ENCODE measurements at places on chromosomes 7 and 10. TPM values are rescaled to one million over a fixed set of nuclear protein-coding genes. Genes with fewer than 3 reads are reported as not detected.

The C10orf67 gene
- total RNA-seq = not detected

The CAV1 gene
- total RNA-seq = not detected

The AGAP4 gene
- total RNA-seq = 24.1 TPM

The SNX13 gene
- 29.0 TPM for total RNA-seq

The EN2 gene
- not detected for total RNA-seq

The HABP2 gene
- total RNA-seq = not detected

The SSBP1 gene
- total RNA-seq = 94.2 TPM

The COPG2 gene
- 9.4 TPM for total RNA-seq

The HHEX gene
- total RNA-seq = 5.5 TPM

The MYPN gene
- total RNA-seq = not detected

The GATAD1 gene
- total RNA-seq = 22.7 TPM

The FZD8 gene
- 0.25 TPM for total RNA-seq

The NFE2L3 gene
- 4.5 TPM for total RNA-seq

The ITPRID1 gene
- not detected for total RNA-seq

The CH25H gene
- 0.34 TPM for total RNA-seq

The HSPA12A gene
- 0.07 TPM for total RNA-seq

The ZNF485 gene
- total RNA-seq = 2.9 TPM

The MCU gene
- 14.8 TPM for total RNA-seq

GRCh38 chr7:2737771-2738540 lies 50.0 kb downstream of the AMZ1 start:
- no peak for DNase-seq

- no peak for DNase-seq
Measured at GRCh38 chr7:157973971-157974677, 613.5 kb downstream of the PTPRN2 start.

- DNase-seq = no peak
Measured at GRCh38 chr10:5550621-5551530, 26.1 kb downstream of the CALML3 start.

GRCh38 chr7:105180002-105180401 lies 166.0 kb downstream of the KMT2E start:
- DNase-seq = no peak

GRCh38 chr10:21352886-21353285 lies 172.6 kb downstream of the SKIDA1 start:
- no peak for DNase-seq

GRCh38 chr10:132248455-132249225 lies 59.1 kb downstream of the STK32C start:
- no peak for DNase-seq

GRCh38 chr10:71283410-71283809 lies 35.6 kb upstream of the SLC29A3 start:
- DNase-seq = no peak

- no peak for DNase-seq
Measured at GRCh38 chr10:55509168-55509567, 708.1 kb upstream of the PCDH15 start.

DNA sequence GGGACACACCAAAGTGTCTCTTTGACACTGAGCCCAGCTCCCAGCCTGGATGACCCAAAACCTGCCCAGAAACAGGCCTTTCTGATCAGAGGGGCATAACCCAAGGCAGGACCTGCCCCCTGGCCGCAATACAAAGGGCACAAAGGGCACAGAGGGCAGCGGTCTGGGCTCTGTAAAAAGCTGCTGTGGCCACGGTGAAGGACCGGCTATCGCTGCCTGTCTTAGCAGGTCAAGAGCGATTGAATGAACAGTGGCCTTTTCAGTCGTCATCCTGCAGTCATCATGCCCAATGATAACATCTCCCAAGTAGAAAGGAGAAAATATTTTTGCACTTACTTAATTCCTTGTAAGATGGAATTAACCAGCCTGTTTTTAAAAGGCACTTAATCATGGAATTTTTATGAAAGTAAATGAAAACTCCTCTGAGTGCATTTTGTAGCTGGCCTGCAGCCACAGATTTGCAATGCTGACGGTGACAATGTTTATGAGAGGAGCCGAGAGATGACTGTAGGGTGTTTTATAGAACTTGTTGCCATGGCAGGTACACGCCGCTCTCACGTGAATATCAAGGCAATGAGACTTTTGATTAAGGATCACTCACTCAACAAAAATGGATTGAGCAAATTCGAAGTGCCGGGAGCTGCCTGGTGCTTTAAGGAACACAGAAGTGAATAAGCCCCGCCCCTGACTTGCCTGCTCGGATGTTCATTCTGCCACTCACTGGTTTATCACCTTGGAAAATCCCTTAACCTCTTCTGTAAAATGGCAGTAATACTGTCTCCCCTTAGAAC lies 47.3 kb upstream of the BHLHA15 start:
- DNase-seq = no peak

GRCh38 chr7:2775785-2776184 lies 68.3 kb downstream of the GNA12 start:
- no peak for DNase-seq

DNA sequence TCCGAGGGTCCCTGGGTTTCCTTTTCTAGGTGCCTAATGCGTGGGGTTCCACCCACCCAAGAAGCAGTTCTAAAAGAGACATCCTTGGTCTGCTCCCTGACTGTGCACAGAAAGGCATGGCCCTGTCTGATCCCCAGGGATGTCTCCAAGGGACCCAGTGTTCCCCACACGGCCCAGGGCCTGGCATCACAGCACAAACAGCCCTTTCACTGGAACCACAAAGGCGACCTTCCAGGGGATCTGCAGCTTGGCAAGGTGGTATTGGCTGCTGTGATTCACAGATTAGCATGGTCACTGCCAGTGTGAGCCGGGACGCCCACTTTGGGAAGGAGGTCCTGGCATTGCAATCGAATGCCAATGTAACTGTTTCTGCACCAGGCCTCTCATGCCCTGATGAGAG lies 6.4 kb downstream of the KCNMA1 start:
- DNase-seq = no peak

DNA sequence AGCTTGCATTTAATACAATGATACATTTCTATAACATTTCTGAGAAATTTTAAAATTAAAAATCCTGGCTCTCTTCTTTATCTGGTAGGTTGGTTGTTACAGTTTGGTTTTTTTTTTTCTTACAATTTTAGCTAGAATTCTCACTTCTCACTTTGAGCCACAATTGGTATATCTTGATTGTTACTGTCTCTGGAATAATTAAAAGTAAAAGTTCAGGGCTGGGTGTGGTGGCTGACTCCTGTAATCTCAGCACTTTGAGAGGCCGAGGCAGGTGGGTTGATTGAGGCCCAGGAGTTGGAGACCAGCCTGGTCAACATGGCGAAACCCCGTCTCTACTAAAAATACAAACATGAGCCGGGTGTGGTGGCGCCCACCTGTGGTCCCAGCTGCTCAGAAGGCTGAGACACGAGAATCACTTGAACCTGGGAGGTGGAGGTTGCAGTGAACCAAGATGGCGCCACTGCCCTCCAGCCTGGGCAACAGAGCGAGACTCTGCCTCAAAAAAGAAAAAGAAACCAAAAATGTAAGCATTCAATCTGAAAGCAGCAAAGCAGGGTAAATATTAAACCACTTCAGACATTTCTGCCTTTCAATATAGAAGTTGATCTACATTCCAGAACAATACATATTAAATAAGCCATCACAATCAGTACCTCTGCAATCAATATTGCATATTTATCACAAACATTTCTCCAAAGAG lies 88.6 kb upstream of the PFKP start:
- DNase-seq = no peak

GRCh38 chr10:97138174-97138573 lies 47.6 kb downstream of the SLIT1 start:
- DNase-seq = no peak

DNA sequence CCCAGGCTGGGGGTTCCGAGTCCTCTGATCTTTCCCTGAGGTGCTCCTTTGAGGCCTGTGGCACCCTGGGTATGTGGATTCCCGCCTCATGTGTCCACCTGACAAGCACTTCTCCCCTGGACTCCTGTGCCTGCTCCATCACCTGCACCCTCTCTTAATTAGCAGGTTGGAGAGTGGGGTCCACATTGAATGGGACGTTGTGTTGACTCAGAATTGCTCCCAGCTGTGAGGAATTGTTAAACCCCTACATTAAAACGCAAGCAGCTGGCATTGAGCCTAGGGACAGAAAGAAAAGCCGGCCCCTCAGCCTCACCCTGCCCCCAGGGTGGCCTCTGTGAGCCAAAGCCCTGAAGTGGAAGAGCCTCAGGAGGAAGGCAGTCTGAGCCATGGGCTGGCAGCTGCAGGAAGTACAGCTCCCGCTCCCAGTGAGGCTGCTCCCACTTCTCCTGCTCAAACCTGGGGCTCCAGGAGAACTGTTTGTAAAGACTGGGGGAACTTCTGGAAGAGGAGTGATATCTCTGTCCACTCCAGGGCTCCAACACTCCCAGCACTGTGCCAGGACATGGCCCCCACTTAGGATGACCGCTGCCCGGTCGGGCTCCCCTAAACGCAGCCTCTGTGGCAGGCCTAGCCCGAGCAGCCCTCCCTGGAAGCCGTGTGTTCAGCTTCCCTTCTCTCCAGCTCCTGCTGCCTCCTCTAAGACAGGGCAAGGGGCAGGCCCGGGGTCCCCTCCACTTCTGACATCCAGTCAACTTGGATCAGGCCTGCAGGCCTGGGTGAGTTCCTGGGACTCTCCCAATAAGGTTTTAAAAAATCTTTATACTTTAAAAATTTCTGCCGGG lies 1.8 kb upstream of the OPN4 start:
- no peak for DNase-seq

- no peak for DNase-seq
Measured at GRCh38 chr10:71045204-71045809, 156.9 kb upstream of the PCBD1 start.

DNA sequence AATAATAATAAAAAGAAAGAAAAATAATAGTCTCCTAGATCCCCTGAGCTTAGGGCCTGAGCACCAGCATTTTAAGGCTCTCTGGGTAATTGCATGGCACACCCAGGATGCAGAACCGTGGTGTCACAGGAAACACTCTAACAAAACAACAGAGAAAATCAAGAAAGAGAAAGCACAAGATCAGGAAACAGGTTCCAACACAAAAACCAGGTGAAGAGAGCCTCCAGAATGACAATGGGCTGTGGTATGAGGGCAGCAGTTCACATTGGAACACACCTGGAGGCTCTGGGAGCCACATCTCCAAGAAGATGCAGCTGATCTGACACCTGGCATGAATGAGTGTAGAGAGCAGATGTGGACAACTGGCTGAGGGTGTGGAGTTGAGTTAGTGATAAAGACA lies 7.1 kb downstream of the MMRN2 start:
- DNase-seq = peak; percentile 43

- DNase-seq = no peak
Measured at GRCh38 chr10:35412003-35412723, 75.9 kb downstream of the CCNY start.

GRCh38 chr7:64183126-64183742 lies 23.8 kb upstream of the ZNF735 start:
- DNase-seq = no peak

DNA sequence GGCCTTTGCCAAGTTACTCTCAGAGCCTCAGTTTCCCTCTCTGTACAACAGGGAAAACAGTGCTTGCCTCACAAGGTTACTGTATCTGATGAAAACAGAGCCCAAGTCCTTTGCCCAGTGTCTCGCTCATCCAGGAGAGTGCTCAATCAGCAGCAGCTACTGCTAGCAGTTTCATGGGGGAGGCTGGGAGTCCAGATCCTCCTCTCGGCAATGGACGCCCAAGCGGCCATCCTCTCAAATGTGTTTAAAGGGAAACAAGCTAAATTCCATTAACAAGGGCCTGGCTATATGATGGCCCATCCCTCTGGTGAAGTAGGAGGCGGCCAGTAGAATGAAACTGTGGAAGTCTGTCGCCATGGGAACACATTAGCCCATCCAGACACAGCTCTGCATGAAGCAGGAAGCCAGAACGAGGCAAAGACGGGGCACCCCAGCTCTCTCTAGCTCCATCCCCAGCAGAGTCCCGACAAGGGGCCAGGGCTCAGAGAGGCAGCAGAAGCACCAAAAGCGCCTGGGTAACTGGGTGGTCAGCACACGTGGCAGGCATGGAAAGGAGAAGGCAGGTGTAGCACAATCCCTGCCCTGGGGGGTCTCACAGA lies 35.2 kb downstream of the FAM53B start:
- no peak for DNase-seq

GRCh38 chr10:72754275-72755032 lies 62.5 kb downstream of the MCU start:
- DNase-seq = no peak

GRCh38 chr10:13092291-13093102 lies 7.5 kb upstream of the OPTN start:
- no peak for DNase-seq

- DNase-seq = no peak
Measured at GRCh38 chr7:92725161-92725925, 111.0 kb downstream of the CDK6 start.

DNA sequence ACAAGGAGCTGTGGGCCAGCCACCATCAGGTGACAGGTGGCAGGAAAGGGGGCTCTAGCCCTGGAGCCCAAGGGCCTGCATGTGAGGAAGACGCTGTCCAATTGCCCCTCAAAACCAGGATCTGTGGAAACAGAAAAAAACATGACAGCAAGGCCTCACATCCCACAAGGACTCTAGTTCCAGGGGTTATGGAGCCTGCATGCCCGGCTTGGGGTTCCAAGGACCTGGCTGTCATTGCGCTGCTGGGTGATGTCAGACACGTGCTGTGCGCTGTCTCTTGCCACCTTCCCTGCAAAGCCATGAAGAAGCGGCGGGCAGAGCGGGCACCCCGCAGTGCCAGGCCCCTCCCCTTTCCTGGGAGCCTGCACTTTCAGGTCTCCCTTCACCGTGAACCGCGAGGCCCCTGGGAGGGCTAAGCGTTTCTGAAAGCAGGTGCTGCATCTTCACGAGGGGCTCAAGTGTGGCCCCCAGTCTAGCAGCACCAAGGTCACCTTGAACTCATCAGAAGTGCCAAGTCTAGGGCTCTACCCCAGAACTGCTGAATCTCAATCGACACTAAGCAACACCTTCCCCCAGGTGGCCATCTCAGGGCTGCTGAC lies 15.1 kb upstream of the CRYGN start:
- no peak for DNase-seq
